ENCODE measurements at places on chromosomes 7 and 10.

DNA sequence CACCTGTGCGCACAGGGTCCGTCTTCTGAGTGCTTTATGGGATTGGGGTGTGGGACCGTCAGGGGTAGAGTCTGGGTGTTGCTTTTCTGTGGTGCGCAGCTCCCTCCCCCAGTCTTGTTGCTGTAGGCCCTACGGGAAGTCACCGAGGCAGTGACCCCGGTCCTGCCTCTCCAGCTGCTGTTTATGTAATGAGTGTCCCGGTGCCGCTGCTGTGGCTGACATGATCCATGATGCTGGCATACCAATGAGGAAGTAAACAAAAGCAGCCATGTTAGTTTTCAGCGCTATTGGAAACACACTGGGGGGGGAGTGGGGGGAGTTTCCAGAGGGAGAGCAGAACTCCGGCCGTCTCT lies 1.1 kb downstream of the TRIM8 start:
- peak; percentile 33 for DNase-seq

DNA sequence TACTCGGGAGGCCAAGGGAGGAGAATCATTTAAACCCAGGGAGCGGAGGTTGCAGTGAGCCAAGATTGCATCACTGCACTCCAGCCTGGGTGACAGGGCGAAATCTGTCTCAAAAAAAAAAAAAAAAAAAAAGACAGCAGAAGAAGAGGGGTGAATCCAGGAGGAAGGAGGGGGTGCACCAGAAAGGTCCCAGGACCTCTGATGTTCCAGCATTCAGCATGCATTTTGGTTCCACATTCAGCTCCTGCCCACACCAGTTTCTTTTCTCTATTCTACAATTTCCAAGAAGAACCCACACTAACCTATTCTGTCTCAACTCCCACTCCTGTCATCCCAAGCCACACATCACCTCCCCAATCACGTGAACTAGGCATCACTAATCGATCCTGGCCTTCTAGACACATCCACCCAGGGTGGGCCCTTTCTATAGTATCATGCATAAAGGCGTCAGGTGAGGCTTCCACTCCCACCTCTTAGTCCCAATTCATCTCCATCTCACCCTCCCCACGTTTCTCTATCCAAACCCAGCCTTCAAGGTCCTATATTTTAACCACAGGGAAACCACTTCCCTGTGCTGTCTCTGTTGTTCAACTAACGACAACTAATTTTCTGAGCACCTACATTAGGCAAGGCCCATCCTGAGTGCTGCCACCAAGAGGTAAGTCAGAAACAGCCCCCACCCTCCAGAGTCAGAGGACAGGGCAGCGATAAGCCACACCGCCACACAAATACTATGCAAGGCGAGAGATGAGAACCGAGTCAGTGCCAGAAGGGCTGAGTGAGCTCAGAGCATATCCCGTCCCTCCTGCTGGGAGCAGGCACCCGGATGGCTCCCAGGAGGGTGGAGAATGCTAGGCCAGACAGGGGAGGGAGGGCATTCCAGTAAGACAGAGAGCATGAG lies 2.2 kb downstream of the ANXA11 start:
- DNase-seq, result no peak

DNA sequence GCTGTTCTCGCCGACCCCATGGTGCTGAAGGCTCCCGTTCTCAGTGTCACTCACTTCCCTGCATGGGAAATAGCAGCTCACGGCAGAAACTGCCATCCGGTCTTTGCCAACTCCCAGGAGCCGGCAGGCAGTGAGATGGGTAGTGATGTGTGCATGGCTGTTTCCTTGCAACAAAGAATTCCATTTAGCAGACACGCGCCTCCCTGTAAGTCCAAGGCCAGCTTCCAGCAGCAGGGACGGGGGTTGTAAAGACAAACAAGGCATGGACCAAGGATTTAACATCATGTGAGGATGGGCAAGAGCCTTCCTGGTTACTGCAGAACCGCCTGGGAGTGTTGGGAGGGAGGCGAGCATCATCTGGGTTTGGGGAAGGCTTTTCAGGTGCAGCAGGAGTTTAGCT lies 273.1 kb downstream of the GLRX3 start:
- no peak for DNase-seq

GRCh38 chr10:34776090-34776690 lies 38.9 kb downstream of the PARD3 start:
- no peak for DNase-seq

- no peak for DNase-seq
These were observed 35.5 kb downstream of the GPRIN2 start for GRCh38 chr10:46520941-46521340.

DNA sequence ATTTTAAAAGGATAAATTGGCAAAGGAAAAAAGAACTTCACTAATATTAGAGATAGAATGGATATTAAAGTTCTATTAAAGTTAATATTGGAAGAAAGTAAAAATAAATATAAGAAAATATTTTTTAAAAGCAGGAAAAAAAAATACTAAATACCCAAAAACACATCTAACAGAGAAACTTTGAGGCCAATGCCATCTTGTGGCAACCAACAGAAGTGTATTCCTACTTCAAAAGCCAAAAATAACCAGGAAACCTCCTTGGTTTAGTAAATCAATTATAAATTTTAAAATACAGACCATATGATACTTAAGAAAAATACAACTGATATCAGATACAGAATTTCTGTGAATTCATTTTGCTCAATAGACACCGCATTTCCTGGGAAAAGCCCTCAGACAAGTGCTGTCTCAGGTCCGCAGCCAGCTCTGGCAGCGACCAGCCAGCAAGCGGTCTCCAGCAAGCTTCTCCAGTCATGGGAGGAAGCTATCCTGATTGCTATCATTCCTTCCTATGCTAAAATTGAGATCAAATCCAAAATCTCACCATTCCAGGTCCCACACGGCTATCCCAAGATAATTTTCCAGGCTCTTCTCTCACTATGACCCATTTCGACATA lies 65.3 kb downstream of the LMBR1 start:
- DNase-seq, result no peak

DNA sequence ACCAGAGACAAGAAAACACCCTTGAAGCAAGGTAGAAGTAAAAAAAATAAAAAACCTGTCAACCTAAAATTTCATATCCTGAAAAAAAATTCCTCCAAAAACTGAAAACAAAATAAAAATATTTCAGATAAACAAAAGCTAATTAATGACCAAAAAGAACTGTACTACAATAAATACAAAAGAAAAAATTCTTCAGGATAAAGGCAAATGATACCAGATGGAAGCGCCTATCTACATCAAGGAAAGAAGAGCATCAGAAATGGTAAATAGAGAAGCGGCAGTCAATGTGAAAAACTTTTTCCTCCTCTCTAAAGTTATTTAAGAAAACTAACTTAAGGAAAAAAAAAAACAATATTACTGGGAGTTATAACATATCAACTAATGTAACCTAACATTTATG lies 79.8 kb downstream of the RSU1 start:
- no peak for DNase-seq

DNA sequence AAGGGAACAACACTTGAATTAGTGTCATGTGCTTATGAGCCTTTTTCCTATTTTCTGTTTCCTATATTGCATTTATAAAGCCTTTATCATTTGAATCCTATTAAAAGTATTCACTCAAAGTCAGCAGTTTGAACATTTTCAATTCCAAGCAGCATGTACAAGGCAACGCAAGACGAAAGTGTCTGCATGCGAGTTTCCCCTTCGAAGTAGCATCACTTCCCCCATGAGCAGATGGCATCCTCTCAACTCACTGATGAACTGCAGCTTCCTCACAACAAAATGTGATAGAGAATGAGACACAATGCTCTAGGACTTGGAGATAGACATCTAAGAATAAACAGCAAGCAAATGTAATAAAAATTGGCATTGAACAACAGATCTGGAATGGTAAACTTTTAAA lies 270.7 kb downstream of the PRPF18 start:
- no peak for DNase-seq
